Uterine smooth muscle cell (primary cell): ENCODE measurements at places on chromosomes 6 and 20. TPM values are rescaled to one million over a fixed set of nuclear protein-coding genes. Genes with fewer than 3 reads are reported as not detected.

ADGRF4 gene
- total RNA-seq, result 0.12 and 0.33 TPM in 2 replicates

RPL10A gene
- total RNA-seq, result 1,320 and 1,664 TPM in 2 replicates

FOXC1 gene
- total RNA-seq, result 1.5 and 1.6 TPM in 2 replicates

WFDC9 gene
- not detected in 2 replicates for total RNA-seq

IPCEF1 gene
- under 0.01 and 0.77 TPM in 2 replicates for total RNA-seq

EGFL8 gene
- 0.66 and 1.00 TPM in 2 replicates for total RNA-seq
